ENCODE measurements at places on chromosomes 6 and 20.

GRCh38 chr6:111757342-111757741, 115.9 kb downstream of the FYN start:
- peak; percentile 57 for DNase-seq

- DNase-seq = peak; percentile 87
Measured at GRCh38 chr6:20757761-20758160, 223.5 kb downstream of the CDKAL1 start.

DNA sequence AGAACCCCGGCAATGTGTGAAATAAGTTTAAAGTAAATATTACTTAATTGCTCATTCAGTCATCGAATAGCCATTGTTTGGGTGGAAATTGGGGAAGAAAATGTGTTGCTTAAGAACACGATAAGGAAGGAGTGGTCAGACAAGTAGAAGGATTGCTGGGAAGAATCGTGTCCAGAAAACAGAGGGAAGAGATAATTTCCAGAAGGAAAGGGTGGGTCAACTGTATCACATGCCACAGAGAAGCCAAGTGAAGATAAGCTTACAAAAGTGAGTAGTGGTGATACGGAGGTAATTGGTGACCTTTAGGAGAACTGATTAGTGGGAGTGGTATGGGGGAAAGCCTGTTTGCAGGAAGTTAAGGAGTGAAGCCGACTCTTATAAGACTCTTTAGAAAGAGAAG, 306.2 kb downstream of the SOX4 start:
- no peak for DNase-seq

DNA sequence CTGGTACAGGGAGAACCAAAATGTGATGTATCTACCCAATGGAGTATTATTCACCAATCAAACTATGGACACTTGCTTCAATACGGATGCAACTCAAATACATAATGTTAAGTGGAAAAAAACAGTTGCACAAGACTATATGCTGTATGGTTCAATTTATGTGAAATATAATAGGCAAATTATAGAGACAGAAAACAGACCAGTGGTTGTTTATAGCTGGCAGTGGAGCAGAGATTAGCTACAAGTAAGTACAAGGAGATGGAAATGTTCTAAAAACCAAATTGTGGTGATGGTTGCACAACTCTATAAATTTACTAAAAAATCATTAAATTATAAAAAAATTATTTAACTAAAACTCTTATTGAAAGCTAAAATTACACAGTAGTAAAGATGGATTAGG, 113.2 kb downstream of the PRDM1 start:
- DNase-seq = no peak

GRCh38 chr20:50610212-50610718, 81.1 kb downstream of the RIPOR3 start:
- DNase-seq = no peak

- peak; percentile 61 for DNase-seq
Measured at GRCh38 chr6:30169658-30170614, 6.6 kb downstream of the TRIM15 start.

GRCh38 chr6:155974811-155975323, 519.2 kb upstream of the NOX3 start:
- DNase-seq = no peak

- DNase-seq = no peak
Measured at GRCh38 chr6:56534680-56535419, 107.8 kb downstream of the DST start.

DNA sequence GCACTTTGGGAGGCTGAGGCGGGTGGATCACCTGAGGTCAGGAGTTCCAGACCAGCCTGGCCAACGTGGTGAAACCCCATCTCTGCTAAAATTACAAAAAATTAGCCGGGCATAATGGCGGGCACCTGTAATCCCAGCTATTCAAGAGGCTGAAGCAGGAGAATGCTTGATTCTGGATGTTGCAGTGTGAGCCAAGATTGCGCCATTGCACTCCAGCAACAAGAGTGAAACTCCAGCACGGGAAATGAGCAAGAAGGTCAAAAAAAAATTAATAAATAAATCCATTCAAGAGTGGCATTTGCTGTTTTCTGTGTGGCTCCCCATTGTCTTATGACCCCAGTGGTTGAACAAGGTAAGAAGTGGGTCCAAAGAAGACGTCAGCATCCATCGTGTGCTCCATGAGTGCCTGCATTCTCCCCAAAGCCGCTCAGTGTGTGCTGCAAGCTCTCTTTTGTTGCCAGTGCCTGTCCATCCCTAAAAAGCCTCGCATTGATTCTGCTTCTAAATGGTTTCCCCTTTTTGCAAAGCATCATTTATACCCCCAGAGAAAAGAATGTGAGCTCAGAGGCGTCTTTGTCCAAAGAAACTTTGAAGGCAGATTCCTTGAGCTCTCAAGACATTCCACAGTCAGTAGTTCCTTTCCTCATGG, 38.8 kb upstream of the MAP3K4 start:
- DNase-seq = no peak

DNA sequence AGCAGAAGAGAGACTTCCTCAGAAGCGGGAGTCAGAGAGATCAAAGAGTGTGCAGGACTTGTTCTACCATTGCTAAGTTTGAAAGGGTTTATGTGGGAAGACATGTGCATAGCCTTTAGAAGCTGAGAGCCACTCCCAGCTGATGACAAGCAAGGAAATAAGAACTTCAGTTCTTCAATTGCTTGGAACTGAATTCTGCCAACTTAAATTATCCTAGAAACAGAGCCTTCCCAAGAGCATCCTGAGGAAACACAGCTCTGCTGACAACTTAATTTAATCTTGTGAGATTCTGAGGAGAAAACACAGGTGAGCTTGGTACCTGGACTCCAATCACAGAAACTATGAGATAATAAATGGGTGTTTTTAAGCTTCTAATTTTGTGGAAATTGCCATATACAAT, 150.6 kb upstream of the OGFRL1 start:
- no peak for DNase-seq

GRCh38 chr20:13289031-13289430, 68.0 kb downstream of the ISM1 start:
- DNase-seq = no peak

GRCh38 chr6:168647271-168647670, 206.3 kb downstream of the SMOC2 start:
- no peak for DNase-seq

DNA sequence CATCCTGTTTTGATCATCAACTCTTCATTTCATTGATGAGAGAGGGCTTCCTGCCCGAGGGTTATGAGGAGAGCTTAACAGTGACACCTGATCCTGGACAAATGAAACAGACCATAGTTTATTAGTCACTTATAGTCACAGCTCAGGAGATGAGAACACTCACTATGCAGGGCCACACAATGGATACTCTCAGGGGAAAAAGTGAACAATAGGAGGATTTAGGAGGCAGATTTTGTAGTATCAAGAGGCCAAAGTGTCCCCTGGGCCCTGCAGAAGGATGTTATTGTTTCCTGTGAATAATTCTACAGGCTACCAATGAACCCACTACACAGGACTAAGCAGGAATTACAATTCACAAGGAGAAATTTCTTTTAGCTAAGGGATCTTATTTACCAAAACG, 772.8 kb upstream of the MAN1A1 start:
- no peak for DNase-seq

GRCh38 chr20:14477125-14477524, 139.7 kb upstream of the FLRT3 start:
- peak; percentile 93 for DNase-seq

- no peak for DNase-seq
Measured at GRCh38 chr6:37239526-37239925, 18.0 kb upstream of the TBC1D22B start.

DNA sequence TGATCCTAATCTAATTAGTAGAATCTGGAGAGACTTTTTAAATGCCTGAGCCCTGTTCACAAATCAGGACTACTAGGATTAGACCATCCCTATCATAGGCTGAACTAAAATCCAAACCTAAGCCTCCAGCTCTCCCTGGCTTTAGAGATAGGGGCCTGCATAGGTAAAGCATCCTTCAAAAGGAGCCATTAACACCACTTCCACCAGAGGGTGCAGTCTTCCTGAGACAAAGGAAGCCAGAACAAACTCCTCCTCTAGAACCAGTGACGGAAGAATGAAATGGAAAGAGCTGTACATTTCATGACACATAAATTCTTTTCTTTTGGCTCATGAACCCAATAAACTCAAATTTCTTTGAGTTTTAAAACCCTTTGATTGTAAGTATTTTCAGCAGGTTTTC, 291.2 kb upstream of the ADGRB3 start:
- DNase-seq = peak; percentile 45

GRCh38 chr6:137571854-137572253, 77.7 kb upstream of the OLIG3 start:
- DNase-seq = peak; percentile 41

DNA sequence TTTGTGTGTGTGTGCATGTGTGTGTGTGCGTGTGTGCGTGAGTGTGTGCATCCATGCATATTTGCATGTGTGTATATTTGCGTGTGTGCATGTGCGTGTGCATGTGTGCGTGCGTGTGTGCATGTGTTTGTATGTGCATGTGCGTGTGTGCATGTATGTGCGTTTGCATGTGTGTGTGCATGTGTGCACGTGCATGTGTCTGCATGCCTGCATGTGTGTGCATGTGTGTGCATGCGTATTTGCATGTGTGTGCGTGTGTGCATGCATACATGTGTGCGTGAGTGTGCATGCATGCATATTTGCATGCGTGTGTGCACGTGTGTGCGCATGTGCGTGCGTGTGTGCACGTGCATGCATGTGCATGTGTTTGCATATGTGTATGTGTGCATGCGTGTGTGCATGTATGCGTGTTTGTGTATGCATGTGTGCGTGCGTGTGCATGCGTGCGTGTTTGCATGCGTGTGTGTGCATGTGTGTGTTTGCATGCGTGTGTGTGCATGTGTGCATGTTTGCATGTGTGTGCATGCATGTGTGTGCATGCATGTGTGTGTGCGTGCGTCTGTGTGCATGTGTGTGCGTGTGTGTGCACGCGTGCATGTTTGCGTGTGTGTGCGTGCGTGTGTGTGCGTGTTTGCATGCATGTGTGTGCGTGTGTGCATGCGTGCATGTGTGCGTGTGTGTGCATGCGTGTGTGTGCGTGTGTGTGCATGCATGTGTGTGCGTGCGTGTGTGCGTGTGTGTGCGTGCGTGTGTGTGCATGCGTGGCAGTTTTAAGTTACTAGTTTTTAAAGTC, 57.7 kb upstream of the SMOC2 start:
- DNase-seq = no peak

DNA sequence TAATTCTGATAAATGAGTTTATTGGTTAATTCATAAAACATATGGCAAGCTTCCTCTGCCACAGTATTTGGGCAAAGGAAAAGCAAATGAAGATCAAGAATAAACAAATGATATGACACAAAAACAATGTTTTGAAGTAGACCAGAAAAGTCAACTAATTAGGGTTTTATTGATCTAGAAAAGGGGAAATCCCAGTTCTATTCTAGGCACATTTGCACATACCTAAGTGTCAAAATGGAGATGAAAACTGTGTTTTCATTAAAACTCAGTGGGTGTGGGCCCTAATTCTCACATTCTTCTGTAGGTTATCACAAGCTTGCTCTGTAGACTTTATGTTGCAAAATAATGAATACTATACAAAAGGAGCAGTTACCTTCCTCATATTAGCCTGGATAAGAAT, 69.0 kb upstream of the TENT5A start:
- DNase-seq = no peak

GRCh38 chr20:57326667-57327455, 2.7 kb upstream of the SPO11 start:
- DNase-seq = peak; percentile 25

GRCh38 chr6:19002976-19003560, 615.9 kb downstream of the RNF144B start:
- no peak for DNase-seq

DNA sequence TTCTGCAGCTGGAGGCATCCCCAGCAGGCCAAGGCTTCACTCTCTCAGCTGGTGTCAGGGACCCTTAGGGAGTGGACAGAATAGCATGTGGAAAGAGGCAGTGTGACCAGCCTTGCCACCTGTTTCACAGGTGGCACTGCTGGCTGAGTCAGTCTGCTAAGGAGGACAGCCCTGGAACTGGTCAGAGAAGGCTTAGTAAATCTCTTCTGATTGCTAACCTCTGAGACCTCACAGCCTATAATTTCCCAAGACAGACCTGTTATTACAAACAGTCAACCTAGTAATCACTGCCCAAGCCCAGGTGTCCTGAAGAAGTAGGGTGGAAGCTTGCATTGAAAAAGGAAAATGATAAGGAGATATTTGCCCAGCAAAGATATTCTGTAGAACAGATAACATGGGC, 26.4 kb upstream of the PAQR8 start:
- no peak for DNase-seq

DNA sequence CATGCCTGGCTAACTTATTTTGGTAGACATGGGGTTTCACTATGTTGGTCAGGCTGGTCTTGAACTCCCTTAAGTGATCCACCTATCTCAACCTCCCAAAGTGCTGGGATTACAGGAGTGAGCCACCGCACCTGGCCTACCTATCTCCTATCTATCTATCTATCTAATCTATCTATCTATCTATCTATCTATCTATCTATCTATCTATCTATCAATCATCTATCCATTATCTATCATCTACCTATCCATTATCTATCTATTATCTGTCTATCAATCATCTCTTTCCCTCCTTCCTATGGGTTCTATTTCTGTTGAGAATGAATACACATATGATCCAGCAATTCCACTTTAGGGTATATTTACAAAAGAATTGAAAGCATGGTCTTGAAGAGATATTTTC, 194.2 kb upstream of the ARG1 start:
- no peak for DNase-seq

DNA sequence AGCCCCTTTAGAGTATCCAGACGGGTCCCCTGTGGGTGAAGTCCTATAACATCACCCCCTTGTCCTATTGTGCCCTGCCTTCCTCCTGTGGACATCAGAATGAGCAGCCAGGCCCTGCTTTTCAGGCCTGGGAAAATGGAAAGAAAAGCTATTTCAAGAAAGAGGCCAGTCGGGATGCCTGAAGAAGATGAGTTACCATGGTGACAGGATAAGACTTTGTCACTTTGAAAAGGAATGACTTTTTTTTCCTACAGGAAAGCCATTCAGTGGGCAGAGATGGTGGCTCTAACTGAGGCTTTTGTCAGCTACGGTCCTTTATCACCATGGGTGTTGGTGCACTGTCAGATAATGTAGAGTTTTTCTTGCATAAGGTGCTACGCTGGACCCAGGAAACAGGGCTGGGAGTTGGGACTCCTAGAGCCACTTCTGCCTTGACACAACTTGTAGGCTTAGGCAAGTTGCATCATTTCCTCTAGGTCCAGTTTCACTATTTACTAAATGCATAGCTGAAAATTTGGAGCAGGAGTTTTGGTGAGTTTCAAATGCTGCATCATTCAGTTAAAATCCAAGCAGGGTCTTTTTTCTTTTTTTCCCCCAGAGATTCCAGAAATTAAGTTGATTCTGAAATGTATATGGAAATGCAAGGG, 293.6 kb upstream of the PRND start:
- no peak for DNase-seq

GRCh38 chr6:93584300-93584699, 164.9 kb upstream of the EPHA7 start:
- peak; percentile 10 for DNase-seq

GRCh38 chr6:166529586-166529985, 56.9 kb downstream of the RAMACL start:
- no peak for DNase-seq

GRCh38 chr20:6828794-6829423, 61.4 kb downstream of the BMP2 start:
- peak; percentile 79 for DNase-seq

GRCh38 chr20:22814471-22815205, 220.5 kb upstream of the SSTR4 start:
- no peak for DNase-seq

GRCh38 chr6:91141346-91141745, 554.5 kb upstream of the MAP3K7 start:
- DNase-seq = no peak

Data from kidney tubule cell (primary cell).